ENCODE measurements at places on chromosomes 3 and 15.
A peak's percentile ranks its signal among the peaks of the same experiment; 100 is the strongest.

GRCh38 chr3:58291671-58292338, 14.2 kb upstream of the RPP14 start:
- DNase-seq = no peak

DNA sequence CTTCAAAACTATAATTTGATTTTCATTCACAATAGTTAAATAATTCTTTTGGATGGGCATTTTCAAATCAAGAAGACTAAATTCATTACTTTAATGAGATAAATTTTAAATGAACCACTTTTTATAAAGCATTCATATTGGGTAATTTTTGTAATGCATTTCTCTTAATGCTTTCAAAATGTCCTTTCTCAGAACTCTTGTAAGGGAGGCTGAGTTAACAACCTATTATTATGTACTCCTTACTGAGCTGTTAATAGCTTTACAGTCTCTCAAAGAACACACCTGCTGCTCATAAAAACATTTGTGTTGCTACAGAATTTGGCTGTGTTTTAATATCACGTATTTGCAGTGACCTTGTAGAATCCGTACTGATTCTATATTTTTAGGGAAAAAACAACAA, 334.0 kb upstream of the ARL6 start:
- no peak for DNase-seq

DNA sequence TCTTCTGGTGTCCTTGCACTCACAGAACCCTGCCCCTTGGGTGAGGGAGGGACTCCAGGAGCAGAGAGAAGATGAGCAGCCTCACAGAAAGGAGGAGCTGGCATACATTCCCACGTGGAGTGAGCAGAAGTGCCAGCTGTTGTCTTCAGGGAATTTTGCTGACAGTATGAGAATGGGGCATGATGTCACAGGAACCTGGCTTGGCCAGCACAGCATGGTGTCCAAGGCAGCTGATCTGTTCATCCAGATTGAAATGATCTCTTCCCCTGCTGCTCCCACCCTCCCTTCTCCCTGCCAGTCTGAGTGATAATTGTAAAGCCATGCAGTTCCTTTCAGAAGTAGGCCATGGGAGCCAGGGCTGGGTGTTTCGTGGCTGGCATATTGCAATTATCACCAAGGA, 53.3 kb downstream of the GJD2 start:
- no peak for DNase-seq

DNA sequence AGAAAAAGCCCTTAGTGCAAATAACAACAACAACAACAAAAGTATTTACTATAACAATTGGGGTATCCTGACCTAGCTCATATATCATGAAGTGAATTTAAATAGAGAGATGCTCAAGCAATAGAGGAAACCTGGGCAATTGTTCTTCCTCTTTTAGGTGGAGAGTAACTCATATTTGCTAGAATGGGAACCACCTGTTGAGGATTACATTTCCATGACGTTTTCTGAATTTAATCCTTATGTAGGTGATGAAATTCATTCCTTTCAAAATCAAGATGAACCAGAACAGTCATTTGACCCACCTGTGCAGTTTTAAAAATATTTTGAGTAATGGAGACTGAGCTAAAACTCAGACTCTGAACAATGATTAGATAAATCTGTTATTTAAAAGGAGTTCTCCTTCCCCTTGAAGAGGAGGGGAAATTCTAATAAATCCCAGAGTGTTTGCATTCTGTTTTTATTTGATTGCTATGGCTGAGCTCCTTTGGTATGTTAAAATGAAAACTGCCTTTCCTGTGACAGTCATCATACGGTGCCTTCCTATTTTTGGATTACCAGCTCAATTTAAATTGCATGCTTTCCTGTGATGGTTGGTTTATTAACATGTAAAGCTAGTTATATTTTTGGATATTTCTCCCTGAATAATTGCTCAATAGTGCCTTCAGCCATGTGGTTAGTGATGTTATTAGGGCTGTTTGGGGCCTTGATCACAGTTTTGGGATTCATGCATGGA, 24.3 kb downstream of the VPS8 start:
- no peak for DNase-seq

DNA sequence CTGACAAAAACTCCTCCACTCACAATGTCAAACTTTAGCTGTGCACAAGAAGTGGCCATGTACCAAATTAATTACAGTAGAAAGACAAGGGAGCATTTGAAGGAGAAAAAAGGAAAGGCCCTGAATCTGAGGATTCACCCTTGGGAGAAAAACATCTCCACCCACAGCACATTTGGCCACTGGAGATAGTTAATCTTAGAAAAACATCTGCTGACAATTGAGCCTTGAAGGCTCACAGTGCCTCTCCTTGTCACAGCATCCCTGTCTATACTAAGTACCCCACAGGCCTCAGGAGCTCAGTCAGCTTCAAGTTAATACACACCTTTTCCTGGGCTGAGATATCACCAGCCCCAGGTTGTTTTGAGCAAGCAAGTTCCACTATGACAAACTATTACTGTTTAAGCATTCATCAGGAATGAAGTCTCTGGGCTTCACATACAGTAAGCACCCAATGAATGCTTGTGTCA, 78.1 kb upstream of the SETMAR start:
- DNase-seq = no peak

- no peak for DNase-seq
These were observed 87.9 kb downstream of the DNAJB8 start for GRCh38 chr3:128378631-128379347.

GRCh38 chr3:10468613-10469354, 36.6 kb downstream of the ATP2B2 start:
- DNase-seq = no peak

- no peak for DNase-seq
These were observed 22.8 kb downstream of the HGD start for GRCh38 chr3:120659285-120659684.

DNA sequence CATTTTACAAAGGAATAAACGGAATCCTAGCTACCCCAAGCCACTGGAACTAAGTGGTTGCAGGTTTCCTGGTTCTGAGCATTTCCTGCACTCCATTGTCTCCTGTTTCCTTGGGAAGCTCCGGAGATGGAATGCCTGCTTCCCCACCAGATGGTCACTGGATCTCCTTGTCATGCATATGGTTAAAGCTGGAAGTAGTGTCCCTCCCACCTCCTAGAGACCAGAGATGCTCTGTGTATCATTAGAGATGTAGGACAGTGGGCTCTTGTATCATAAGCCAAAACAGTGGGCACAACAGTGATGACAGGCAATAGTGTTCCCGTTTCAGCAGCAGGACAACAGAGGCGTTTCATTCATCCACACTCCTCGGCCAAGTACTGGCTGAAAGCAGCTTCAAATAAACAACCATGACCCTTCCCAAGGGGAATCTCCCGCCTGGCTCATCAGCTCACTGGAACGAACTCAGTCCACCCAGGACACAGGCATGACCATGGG, 136.2 kb upstream of the EIF1B start:
- DNase-seq = no peak

- peak; percentile 91 for DNase-seq
These were observed at the start of gene CSK for GRCh38 chr15:74781431-74782258. Gene CSK, plus strand, starts transcription at chr15:74782080. Its CDS starts 16,218 bp downstream, at chr15:74798298.

- DNase-seq = no peak
These were observed 1.2 kb downstream of the SNX22 start for GRCh38 chr15:64152507-64153387.

Measured in cardiac septum (tissue), 1 donor.